ENCODE measurements at places on chromosomes 2 and 18.

DNA sequence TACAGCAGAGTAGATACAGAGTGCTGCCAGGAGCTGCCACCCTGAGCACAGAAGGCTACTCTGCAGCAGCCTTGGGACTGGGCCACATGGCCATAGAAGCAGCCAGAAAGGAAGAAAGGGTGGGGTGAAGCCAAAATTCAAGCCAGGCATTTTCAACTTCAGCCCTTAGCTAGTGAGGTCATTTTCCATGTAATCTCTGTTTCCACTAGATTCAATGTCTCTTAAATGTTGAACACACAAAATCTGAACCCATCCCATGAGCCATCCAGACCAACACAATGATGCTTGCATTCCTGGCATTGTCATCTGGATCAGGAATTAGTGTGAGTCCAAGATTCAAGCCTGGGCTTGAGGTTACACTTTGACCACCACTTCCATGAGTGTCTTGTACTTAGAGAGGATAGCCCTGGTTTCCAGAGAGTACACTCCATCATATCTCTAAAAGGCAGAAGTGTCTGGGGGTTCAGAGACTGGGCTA is 243.6 kb downstream of the OSR1 start:
- no peak for DNase-seq

DNA sequence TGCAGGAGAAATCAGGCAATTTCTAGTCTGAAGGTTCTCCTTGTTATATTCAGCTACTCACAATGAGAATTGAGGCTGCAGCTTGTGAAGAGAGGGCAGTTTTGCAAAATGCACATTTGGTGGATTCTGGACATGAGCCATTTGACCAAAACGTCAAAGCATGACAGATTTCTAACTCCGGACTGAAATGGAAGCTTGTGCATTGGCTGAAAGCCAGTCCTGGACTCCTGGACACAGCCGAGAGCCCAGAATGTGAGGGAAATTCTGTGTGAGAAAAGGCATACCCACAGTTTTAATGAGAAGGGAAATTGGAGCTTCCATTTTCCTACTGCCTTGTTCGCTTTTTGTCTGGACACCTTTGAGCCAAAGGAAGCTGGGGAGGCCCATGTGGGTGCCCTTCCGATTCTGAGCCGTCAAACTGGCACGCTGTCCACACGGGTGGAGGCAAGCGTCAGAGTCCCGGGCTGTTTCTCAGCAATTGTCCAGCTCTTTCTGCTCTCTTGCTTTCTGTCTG is 23.7 kb upstream of the ROCK2 start:
- DNase-seq: no peak

GRCh38 chr2:236956641-236957040 is 129.0 kb upstream of the COPS8 start:
- DNase-seq: no peak

DNA sequence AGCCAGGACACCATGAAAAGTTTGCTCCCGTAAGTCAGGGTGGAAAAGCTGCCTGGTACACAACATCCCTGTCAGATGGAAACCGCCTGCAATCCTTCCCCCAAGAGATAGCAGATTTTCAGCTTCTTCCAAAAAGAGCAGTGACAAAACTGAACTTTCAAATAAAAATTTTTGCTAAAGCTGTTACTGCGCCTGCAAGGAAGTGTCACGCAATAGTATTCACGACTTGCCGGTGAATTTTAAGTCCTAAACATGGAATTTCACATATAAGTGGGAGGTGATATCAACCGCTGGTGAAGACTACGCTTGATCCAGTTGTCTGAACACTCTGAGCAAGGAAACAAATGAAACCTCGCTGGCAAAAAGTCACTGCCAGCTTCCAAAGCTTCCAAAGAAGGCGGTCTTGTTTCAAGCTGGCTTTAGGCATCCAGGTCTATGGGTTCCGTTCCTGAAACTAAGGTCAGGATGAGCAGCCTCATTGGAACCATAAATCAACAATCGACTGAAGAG is 2.8 kb downstream of the COL6A3 start:
- DNase-seq: no peak

DNA sequence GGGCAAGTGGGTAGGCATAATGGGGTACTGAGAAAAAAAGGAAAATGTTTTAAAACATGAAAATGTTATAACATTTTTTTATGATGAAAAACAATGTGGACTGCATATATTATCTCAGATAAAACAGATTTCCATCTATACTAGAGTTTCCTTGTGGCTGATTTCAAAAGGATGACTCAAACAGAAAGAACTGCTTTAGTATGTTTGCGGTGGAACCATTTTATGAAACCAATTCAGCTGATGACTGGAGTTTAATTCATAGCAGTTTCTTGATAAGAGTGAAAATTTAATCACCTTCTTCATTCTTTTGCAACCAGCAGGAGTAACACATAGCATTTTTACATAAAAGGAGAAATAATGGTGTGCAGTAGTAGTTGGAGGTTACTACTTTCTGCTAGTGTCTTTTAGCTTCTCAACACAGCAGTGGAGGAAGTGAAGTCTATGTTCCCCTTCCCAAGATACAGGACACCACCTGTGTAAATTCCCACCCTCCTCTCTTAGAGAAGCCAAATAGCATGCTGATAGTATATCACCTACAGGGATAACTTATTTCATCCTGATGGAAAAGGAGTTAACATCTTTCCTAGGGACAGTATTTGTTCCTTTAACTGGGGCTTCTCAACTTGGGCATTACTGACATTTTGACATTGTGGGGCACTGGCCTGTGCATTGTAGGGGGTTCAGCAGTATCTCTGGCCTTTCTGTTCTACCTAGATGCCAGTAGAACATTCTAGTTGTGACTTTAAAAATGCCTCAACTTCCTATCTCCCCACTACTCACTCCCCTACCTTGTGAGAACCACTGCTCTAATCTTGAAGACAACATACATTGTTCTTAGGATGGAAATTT is 29.9 kb downstream of the PELI1 start:
- DNase-seq: no peak

GRCh38 chr18:55390898-55391297 is 197.1 kb downstream of the TCF4 start:
- DNase-seq: no peak

DNA sequence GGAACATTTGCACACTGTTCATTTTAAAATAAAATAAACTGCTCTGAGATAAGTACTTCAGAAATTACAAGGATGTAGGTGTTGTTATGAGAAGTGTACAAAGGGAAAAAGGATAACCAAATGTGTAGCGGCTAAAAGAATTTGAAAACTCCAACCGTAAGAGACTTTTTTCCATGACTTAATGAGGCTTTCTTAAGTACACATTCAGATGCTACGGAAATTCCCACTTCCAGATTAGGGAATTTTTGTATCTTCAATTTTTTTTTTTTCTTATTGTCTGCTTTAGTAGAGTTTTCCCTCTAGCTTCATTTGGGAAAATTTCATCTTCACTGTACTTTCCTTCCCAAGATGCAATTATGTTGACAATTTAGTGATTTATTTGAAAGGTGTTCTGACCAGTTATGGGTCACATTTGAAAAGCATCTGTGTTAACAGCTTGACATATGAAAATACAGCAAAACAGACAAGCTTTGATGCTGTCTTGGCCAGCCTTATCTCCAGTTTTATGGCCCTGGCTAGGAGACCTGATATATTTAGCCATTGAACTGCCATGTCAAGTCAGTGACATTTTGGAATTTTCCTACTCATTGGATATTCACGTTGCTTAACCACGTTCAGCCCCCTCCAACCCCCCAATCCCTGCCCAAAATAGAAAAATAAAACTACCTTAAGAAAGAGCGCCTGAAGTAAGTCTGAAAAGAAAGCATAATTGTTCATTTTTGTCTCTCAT is 105.6 kb downstream of the FEZ2 start:
- DNase-seq: no peak

- peak; percentile 53 for DNase-seq
Measured at GRCh38 chr2:231926180-231926741, at the start of gene NPPC. Gene NPPC (minus strand): TSS chr2:231926396. CDS start chr2:231926249, 147 bp downstream.

- DNase-seq: peak; percentile 9
Measured at GRCh38 chr2:47272031-47272864, 117.1 kb upstream of the STPG4 start.

DNA sequence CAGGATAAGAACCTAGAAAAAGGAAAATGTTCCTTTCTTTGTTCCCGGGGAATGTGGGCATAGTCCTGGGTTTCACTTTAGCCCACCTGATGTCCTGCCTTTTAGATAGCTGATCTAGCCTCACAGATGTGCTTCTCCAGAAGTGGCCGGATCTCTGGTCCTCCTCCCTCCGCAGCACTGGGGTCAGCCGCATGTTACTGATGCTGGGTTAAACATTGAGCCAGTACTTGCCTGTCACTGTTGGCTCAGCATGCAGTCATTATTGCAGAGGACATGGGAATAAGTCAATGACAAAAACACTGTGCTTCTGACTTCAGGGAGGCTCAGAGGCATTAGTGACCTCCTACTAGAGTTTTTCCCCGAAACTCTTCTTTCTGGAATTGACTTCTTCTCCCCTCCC is 27.6 kb downstream of the NCK2 start:
- DNase-seq: no peak

DNA sequence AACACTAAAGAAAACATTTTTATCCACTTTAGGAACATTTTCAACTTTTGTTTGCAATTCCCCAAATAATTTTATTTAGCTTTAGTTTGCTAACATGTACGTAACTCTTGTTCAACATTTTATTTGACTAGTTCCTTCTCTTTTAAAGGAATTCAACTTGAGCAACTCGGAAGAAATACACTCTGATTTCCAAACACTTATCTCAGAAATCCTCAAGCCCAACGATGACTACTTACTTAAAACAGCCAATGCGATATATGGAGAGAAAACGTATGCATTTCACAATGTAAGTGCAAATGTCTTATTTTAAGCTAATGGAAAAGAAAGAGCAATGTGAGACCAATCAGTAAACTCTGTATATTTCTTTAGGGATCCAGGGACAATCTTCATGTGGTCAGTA is 10.1 kb downstream of the SERPINB10 start:
- no peak for DNase-seq

DNA sequence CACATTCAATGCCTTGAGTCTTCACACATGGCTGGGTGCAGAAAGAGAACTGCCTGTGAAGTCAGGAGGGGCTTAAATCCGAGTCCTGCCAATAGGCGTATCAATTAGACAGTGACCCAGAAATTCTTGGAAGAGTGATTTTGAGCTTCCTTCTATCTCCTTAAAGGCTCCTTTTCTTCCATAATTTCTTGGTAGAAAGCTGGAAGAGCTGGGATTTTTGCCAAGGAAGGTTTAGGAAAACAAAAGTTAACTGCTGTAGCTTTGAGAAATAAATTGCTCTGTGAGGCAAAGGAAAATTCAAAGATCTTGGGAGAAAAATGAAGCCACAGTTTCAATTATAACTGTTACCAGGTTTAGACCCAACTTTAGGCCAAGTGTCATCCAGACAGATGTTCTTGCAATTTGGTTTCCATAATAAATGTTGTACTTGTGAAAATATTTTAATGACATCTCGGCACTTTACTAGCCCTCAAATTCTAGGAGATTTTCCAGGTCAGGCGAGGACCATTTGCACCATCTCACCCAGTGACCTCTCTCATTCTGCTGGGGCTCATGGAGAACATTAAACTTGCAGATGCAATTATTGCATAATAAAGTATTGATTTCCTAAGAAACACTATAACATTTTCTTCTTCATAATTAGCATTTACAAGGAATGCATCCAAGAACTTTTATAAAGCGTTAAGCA is 329.7 kb upstream of the MEIS1 start:
- DNase-seq: no peak

GRCh38 chr2:230643576-230644291 is 68.9 kb upstream of the CAB39 start:
- DNase-seq: no peak

GRCh38 chr2:75476761-75477160 is 84.0 kb downstream of the EVA1A start:
- no peak for DNase-seq

- no peak for DNase-seq
Measured at GRCh38 chr2:38981003-38981669, 91.5 kb downstream of the ARHGEF33 start.

DNA sequence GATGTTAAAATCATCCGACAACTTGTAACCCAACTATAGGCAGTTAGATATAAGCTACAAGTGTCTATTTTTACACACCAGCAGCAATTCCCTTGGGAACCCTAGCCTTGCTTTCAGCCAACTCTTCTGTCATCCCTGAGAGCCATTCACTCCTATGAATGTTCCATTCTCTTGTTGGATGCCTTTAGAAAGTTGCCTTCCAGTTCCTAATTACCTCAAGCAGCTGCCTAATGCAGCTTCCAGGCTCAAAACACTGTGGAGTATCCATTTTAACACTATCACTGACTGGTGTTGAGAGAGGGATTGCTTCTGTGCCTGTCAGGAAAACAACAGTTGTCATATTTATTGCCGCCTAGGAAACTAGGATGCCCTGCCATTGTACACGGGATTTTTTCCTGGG is 402.0 kb upstream of the ACVR2A start:
- no peak for DNase-seq

DNA sequence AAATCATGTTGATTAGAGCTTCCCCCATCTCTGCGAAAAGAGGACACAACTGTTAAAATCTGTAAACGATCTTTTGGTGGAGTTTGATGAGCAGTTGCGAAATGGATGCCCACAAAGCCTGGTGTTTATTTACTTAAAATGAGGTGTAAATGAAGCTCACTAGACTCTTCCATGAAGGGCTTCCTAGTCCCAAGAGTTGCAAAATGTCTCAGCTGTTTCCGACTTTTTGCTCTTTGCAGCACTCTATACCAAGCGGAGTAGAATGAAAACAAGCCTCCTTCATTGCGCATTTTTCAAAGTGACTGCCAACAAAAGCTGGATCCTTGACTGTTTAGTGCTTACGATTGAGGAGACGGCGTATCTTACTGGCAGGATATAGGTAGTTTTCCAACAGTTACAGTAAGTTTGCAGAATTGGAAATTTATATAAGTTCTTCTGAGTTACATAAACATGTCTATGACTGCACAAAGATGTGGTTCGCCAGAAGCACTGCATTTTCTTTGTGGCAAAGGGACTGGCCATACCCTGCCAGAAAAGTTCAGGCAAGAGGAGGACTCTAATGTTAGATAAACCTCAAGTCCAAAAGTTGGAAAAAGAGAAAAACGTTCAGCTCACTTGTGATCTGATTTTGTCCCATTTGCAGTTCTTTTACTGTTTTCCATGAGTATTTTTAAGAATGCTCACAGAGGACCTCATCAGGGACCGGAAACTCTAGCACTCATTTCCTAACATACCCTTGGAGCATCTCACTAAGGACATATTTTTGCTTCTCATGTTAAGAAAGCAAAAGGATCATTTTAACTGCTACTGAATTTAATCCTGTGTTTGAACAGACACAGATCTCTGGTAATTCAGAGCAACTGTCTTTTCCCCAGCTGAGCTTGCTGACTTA is 42.7 kb downstream of the COLEC12 start:
- DNase-seq: no peak

DNA sequence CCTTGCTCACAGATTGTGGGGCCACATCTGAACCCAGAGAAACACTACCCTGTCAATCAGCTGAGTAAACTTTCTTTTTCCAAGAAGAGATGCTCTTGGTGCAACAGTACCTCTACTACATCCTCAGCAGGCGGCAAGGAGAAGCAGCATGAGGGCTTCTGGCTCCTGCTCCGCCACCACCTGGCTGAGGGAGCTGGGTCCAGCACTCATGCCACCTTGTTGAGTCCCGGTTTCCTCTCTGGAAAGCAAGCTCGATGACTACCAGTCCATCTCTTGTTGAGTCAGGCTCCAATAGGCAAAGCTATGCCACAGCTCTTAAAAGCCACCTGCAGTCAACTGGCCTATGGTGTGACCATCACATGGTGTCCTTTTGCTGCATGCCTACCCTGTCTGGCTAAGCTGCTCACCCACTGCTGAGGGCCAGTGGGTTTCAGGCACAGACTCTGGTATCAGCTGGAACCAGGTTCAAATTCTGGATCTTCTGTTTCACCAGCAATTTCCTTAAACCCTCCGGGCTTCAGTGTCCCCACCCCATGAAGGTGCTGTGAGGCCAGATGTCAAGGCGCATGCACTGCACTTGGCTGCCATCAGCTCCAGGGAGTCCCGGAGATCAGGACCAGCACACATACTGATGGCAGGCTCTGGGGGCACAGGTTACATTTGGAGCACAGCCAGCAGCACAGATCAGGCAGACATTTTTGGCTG is 42.5 kb upstream of the ACAA2 start:
- no peak for DNase-seq

Measured in stimulated activated CD8-positive, alpha-beta memory T cell treated with anti-CD3 and anti-CD28 coated beads, Interleukin-7, amount 100 ng/mL, for 24 hours (primary cell).